ENCODE measurements at places on chromosomes 12 and 14. TPM values are rescaled to one million over a fixed set of nuclear protein-coding genes. Genes with fewer than 3 reads are reported as not detected.

Gene TSPAN19
- total RNA-seq: 0.33 TPM

Gene HOXC5
- total RNA-seq: not detected

Gene FSCB
- under 0.01 TPM for total RNA-seq

Gene NDRG2
- total RNA-seq: 8.4 TPM

Gene AKAP6
- 31.0 TPM for total RNA-seq

Gene MOAP1
- total RNA-seq: 31.2 TPM

Gene GPR65
- 0.67 TPM for total RNA-seq

Gene BIN2
- total RNA-seq: not detected

Gene HDAC7
- 7.6 TPM for total RNA-seq

Gene FZD10
- 0.36 TPM for total RNA-seq

Gene IQSEC3
- total RNA-seq: under 0.01 TPM

Gene SLC10A1
- not detected for total RNA-seq

Gene LALBA
- total RNA-seq: not detected
